ENCODE measurements at places on chromosomes 16 and 17.

DNA sequence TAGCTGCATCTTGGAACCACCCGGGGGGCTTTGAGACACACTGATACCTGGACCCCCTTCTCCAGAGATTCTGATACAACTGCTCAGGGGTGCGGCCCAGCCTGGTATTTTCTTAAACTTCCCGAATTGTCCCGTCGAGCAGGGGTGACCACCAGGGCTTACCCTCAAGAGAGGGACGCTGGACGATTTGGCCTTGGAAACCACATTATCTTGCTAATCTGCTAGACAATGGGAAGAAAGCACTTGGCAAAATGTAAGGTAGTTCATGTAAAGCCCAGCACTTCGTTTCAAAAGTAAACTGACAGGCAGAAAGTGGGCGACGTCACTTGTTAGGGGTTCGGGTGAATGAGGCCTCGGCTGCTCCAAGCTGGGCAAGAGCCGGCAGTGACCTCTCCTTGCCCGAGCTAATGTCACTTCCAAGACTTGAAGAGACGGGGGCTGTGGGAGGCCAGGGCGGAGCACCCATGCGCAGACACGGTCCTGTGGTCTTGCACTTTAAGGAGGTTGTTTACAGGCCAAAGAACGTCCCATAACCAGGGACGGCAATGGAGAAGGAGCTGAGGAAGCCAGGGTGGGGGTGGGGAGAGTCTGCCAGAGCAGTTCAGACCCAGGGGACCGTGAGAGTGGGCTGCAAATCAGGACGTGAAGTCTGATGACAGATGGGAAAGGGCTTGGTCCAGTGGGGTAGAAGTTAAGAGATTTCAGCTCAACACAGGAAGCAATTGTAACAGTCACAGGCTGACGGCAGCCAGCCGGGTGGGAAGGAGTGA lies 152.7 kb upstream of the GSE1 start:
- no peak for DNase-seq

- no peak for DNase-seq
These were observed 13.1 kb downstream of the CNGB1 start for GRCh38 chr16:57957673-57958392.

DNA sequence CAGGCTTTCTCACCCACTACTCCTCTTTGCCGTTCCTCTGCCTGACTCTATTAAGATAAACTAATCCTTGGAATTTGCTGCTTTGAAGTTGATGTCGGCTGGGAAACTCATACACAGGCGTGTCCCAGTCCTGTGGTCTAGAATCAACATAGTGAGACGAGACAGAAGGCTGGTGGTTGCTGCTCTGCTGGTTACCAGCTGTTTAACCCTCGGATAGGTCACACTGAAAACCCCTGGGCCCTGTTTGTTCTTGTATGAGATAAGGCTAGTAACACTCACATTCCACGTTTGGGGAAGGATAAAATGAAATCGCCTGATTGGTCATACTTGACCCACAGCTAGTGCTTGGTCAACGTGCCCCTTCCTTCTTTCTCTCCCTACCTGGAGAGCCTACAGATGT lies 517.0 kb downstream of the CDH13 start:
- DNase-seq, result no peak

DNA sequence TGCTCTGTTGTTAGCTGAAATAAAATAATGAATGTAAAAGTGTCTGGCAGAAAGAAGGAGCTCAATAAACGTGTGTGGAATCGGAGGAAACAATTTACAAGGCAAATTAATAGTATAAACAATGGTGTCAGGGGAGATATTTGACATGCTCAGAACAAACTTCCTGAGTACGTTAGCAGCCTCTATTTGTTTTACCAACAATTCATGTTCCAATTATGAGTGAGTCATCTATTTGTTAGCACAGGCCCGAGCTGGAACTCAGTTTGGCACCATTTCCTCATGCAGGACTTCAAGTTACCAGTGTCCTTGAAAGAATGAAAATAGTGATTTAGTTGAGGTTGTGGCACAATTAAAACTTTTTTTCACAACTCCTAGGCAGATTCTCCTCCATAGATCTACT lies 9.1 kb downstream of the ASIC2 start:
- no peak for DNase-seq

DNA sequence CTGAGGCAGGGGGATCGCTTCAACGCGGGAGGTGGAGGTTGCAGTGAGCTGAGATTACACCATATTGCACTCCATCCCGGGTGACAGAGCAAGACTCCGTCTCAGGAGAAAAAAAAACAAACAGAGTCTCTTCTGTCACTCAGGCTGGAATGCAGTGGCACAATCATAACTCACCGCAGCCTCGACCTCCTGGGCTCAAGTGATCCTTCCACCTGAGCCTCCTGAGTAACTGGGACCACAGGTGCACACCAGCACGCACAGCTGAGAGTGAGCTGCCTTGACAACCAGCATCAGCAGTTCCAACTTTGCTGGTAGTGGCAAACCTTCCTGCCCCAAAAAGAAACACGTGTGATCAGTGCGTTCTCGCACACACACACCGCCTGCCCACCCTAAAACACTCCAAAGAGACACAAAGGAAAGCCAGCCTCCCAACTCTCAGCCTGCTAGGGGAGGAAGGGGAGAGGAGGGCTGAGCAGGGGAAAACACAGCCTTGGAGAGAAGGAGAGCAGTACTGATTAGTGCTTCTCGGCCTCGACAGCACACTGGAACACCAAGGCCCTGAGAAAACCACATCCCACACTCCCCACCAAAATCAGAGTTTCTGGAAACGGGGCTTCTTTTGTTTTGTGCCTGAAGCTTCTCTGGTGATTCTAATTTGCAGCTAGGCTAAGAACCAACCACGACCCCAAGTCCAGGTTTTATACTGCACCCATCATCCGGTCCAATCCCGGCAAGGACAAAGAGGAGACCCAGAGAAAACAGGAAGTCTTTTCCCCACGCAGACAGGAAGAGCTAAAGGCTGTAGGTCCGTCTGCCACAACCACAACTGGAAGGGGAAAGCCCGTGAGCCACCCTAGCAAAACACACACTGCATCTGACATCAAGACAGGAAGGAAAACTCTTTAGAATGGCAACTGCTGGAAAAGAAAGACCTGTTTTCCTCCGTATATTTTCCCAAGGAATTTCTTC lies 28.8 kb downstream of the ZCCHC14 start:
- no peak for DNase-seq

DNA sequence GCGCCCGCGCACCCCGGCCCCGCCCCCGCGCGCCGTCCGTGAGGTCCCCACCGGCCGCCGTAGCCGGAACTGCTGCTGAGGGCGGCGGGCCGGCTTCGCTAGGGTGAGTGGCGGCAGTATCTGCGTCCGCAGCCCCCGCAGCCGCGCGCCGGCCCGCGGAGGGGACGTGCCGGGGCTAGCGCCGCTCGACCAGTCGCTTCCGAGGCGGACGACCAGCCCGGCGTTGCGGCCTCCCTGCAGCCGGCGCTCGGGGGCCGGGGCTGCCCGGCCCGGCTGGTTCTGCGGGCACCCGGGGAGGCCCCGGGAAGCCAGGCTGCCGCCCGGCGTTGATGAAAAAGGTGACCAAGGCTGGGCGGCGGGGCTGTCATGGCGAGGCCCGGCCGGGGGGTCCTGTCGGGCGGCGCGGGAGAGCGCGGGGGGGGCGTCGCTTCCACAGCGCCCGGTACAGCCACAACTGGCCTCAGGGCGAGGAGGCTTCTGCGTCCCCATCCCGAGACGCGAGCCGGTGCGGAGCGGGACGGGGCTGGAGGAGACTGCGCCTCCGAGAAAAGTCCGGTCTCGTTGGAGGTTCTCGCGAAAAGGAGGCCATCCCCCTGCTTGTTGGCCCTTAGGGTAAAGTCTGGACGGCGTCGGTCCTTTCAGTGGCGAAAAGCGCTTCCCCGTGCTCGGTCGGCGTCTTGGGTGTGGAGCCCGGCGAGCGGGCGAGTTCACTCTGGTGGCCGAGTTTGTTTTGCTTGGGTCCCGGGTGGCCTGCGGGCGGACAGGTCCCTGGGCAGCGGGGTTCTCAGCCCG lies at the start of gene CRAMP1:
TSS of gene CRAMP1 (plus strand) at position 41 of the 792 bp plus-strand sequence. CDS start 2,280 bp downstream, outside the sequence.
- DNase-seq, result no peak

- no peak for DNase-seq
These were observed 53.6 kb downstream of the XPO6 start for GRCh38 chr16:28158136-28158535.

GRCh38 chr16:84369938-84370627 lies 1.7 kb downstream of the ATP2C2 start:
- no peak for DNase-seq

DNA sequence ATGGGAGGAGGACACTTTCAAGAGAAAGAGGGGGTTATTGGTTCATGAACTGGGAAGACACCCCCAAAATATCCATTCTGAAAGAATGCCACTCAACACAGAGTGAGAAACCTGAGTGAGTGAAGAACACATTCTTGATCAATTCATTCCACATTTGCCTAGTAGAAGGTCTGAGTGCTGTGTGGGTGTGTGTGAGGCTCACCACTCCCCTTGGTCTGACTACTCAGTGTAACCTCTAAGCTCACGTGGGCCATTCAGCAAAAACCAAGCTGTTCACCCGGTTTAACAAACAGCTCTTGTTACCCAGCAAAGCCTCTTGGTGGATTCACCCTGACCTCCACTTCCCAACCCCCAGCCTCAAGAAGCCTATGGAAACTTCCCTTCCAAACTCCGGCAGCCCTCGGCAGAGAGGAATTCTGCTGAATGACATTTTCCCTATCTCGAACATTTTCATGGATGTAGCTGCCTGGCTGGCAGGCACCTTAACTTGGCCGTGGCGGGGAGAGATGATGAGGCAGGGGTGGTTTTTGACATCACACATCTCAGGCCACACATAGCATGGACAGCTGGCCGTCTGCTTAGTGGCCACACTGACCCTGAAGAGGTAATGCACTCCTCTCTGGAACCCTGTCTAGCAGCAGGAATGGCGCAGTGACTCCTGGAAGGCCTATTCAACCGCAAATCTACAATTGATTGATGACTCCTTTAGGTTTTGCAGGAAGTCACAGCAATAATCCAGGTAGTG lies 11.6 kb downstream of the ST6GALNAC1 start:
- DNase-seq, result no peak

GRCh38 chr16:50494501-50495491 lies 53.4 kb upstream of the NKD1 start:
- no peak for DNase-seq

DNA sequence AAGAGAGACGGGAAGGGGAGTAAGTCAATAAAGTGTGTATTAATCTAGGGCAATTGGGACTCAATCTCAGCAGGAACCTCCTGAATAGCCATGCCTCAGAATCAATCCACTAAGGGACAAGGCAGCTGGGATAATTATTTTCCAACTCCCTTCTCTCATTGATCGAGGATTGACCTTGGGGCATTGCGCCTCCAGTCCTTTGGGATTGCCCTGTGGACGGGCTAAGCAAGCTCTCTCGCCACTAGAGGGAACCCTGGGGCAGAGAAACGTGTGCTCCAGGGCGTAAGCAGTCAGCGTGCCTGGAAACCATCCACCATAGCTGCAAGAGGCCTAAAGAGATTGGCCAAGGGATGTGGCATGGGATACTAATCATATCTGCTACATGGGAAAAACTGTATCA lies 53.9 kb upstream of the ERCC4 start:
- DNase-seq, result peak; percentile 34

- DNase-seq, result no peak
These were observed 13.4 kb downstream of the WFDC1 start for GRCh38 chr16:84308120-84308519.

GRCh38 chr16:19874851-19875546 lies 9.6 kb downstream of the GPRC5B start:
- no peak for DNase-seq

- DNase-seq, result no peak
These were observed 3.6 kb upstream of the TUBG2 start for GRCh38 chr17:42655528-42655927.

DNA sequence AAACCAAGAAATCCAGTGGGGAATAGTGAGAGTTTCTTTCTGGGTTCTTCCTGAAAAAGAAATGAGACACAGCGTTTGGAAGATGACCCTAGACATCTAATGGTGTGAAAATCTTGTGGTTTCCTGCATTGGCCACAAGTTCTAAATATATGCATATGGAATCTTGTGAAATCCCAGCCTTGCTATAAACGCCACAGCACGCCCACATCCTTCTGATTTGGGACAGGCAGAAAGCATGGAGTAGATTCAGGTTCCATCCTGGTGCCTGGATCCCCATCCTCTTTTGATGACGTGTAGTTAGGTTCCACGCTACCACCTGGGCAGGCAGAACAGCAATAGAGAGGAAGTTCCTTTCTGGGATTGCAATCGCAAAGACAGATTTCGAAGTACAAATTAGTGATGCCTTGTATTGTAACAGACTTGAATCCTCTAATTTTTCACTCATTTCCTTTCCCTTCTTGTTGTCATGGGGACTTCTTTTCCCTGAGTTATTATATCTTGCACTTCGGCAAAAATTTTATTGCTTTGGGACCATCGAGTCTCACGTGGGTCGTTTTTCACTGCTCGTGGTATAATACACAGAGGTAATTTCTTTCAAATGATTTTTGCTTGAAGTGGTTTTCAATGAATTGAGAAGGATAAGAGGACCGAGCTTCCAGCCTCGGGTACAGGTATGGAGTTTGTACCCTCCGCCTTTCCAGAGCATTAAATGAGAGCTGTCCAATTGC lies 37.6 kb downstream of the HS3ST4 start:
- no peak for DNase-seq

DNA sequence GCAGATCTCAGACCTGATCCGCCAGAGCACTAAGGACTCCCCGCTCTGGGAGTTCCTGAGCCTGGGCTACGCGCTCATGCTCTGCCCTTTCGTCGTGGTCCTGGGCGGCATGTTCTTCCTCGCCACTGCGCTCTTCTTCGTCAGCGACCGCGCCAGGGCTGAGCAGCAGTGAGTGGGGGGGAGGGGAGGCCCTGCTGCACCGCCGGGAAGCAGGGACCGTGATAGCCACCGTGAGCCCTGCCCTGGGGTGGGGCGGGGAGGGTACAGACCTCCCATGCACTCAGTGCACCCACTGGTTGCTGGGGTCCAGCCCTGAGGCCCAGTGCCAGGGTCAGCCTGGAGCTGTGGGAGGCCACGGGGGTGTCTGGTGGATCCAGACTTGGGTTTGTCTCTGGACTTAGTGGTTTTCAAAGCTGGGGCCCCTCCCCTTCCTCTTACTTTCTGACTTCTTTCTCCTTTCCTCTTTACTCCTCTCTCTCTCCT lies 18.9 kb downstream of the MYBBP1A start:
- DNase-seq, result no peak

GRCh38 chr16:2470603-2471015 lies 488 bp upstream of the NTN3 start:
- no peak for DNase-seq

GRCh38 chr17:31494259-31495021 lies 103.0 kb downstream of the RAB11FIP4 start:
- DNase-seq, result no peak
